ENCODE measurements at places on chromosomes 6 and 20.

- DNase-seq, result no peak
These were observed 128.2 kb upstream of the LAMA2 start for GRCh38 chr6:128754658-128755256.

GRCh38 chr6:1629316-1629715 lies 19.6 kb downstream of the FOXC1 start:
- no peak for DNase-seq

DNA sequence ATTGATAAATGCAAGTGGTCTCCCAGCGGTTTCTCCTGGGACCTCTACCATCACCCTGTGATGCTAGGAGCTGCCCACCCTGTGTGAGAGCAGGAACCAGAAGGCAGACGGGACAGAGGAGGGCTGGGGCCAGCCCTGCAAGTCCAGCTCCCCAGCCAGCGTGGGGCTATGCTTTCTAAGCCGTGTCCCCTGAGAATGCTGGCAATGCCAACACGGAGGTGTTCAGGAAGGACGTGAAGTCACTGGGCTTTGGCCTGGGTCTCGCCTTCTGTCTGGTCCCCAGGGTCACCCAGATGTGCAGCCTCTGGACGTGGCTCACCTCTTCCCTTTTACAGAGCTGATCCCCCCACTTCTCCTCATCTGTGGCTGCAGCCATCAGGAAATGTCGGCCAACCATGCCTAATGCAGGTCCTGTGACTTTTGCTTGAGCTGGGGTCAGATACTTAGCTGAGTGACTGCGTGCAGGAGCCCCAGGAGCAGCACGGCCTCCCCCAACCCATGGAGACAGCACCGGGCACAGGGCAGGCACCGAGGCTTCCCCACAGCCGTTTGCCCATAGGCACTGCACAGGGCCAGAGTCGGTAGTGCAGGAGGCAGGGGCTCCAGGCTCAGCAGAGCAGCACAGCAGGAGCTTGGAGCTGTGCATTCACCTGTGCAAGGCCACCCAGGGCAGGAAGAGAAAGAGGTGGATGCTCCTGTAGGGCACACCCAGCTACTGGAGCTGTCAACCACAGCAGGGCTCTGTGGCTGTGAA lies 66.2 kb downstream of the GNAS-AS1 start:
- DNase-seq, result no peak

GRCh38 chr6:136089876-136090275 lies 160.2 kb downstream of the MTFR2 start:
- DNase-seq, result no peak

GRCh38 chr6:79686707-79687309 lies 55.7 kb downstream of the SH3BGRL2 start:
- no peak for DNase-seq

- no peak for DNase-seq
These were observed 43.1 kb upstream of the NEDD9 start for GRCh38 chr6:11275598-11275997.

DNA sequence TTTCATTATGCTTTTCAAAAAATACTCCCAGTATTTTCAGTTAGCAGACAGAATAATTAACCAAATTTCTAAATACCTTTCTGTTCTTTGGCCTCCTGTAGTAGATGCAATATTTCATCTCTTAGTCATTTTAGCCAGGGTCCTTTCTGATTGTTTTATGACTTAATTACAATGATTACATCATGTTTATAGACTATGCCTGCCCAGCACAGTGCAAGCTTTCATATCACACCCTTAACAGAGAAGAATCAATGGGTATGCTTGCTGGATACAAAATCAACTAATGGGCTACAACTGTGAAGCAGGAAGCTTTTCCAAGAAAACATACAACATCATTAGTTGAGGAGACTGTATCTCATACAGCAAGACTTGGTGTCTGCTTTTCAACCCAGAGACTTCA lies 119.8 kb upstream of the NRSN1 start:
- no peak for DNase-seq
